ENCODE measurements at places on chromosomes 2 and 18.
A peak's percentile ranks its signal among the peaks of the same experiment; 100 is the strongest.

DNA sequence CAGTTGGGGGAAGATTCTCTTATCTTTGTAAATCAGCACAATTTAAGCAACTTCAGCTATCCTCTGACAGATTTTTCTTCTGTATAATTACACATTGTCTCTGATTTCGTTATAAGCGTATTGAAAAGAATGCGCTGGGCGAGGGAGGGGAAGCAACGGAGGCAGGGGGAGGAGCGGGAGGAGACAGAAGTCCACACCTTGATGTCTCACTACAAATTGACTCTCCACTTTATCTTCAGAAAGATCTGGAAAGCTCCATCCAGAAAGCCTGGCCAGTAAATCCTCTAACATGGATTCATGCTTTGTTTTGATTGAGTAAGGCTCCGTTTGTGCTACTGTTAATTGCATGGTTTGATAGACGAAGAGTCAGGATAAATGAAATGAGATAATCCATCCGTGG lies 76.6 kb downstream of the SMIM21 start:
- no peak for DNase-seq

GRCh38 chr2:99689145-99689742 lies 199.4 kb upstream of the REV1 start:
- no peak for DNase-seq

- DNase-seq = no peak
Measured at GRCh38 chr2:100677611-100678185, 114.9 kb downstream of the PDCL3 start.

DNA sequence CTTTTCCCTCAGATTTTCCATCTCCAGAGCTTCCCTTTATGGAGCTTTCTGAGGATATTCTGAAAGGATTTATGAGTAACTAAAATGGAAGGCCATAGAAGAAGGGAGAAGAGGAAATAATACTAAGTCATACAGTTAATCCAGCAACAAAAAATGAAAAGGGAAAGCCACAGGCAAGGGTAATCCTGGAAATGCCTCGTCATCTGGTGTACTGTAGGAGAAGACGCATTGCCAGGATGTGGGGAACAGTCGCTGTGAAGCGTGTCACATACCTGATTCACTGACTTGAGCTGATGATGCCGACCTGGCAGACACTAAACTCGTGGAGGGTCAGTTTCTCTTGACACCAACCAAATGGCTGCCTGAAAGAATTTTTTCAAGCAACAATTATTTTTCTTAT lies 34.7 kb upstream of the ALPP start:
- DNase-seq = no peak

- peak; percentile 89 for DNase-seq
Measured at GRCh38 chr2:230472621-230473018, 56.6 kb downstream of the SP100 start.

GRCh38 chr2:75606761-75607399 lies 39.7 kb upstream of the MRPL19 start:
- no peak for DNase-seq

- no peak for DNase-seq
Measured at GRCh38 chr2:156935616-156936015, 321.9 kb upstream of the GALNT5 start.

DNA sequence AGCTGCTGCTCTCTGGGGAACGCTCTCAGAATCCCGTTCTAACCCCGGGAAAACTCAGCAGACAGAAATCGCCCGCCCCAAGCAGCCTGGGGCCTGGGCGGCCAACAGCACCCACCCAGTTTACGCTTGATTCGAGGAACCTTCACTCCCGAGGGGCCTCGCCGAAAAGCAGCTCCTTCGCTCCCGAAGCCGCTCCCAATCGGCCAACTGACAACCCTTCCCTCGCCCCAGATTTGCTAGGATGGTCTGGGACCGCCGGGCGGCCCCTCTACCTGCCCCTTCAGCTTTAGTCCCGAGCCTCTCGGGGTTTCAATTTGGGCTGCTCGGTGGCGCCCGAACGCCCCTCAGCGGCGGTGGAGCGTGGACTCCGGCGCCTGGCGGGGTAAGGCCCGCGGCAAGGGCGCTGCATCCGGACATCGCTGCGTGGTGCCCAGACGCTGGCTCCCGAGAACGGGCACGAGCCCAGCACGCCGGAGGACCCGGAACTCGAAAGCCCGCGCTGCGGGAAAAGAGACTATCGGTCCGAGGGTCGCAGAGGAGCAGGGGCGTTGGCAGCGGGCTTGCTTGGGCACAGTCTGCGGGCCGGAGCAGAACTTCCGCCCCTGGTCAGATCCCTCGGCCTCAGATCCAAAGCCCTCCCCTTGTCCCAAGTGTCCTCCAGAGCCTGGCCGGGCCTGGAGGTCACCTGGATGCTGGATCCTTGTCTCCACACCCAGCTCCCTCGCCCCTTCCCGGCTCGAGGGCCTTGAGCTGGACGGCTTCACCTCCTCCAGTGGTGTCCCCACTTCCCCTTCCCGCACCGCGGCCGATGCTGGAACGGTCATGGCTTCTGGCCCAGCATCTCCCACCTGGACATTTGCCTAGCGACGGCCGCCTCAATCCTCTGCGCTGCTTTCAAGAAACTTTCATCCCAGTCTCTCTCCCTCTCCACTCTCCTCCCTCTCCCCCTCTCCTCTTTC lies 3.0 kb upstream of the OTX1 start:
- DNase-seq = no peak

GRCh38 chr2:71901466-71901865 lies 246.2 kb downstream of the CYP26B1 start:
- no peak for DNase-seq

- no peak for DNase-seq
Measured at GRCh38 chr2:43321446-43321845, 95.0 kb upstream of the ZFP36L2 start.

- no peak for DNase-seq
Measured at GRCh38 chr2:214543386-214543955, 132.6 kb downstream of the VWC2L start.

- no peak for DNase-seq
Measured at GRCh38 chr18:68937029-68937599, 139.2 kb downstream of the CCDC102B start.

DNA sequence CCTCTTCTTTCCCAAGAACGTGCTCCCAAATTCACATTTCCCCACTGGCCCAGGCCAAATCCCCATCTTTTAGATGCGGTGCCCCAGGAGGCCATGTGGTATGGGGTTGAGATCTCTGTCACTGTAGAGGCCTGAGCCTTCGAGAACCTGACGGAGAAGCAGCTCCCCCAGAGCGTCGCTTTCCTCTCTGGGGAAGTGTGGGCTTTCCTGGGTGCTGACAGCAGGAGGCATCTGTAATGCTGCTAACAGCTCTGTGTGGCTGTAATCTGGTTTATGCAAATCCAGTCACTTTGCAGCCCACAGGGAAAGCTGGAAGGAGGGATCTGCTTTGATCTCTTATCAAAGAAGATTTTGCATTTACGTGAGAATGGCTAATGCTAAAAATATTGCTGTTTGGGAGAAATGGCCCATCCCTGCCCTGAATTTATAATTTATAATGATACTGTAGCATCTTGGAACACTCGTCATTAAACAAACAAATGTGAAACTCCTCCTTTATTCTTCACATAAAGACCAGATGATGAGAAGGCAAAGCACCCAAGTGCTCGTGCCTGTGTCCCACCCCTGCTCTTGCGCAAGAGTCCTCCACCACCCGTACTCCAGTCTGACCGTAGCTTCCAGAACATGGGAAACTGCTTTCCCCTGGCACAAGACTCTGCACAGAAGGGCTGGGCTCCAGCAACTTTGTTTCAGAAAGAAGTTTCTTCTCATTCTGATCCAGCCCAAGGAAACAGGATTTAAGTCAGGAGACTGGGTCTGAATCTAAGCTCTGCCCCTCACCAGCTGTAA lies 109.9 kb upstream of the EPC2 start:
- DNase-seq = peak; percentile 49

GRCh38 chr2:24461685-24462084 lies 29.4 kb upstream of the NCOA1 start:
- no peak for DNase-seq

- no peak for DNase-seq
Measured at GRCh38 chr2:174574657-174575056, 22.9 kb downstream of the WIPF1 start.

DNA sequence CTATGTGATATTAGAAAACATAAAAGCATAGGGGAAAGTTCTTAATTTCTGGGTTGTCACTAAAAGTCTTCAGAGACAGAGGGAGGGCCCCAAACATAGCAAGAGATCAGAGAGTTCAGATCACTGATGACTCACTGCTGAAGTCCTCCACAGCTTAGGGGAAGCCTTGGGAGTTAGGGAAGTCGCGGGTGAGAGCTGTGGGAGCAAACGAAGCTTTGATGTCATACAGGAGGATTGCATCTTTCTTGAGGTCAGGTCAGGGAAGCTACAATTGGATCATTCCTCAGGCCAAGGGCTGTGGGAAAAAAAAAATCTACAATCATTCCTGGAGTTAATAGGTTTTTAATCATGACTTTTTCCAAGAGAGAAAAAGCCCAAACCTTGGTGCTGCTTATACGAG lies 96.2 kb downstream of the COPS8 start:
- DNase-seq = peak; percentile 81

GRCh38 chr2:38296197-38296780 lies 80.8 kb downstream of the ATL2 start:
- DNase-seq = no peak

DNA sequence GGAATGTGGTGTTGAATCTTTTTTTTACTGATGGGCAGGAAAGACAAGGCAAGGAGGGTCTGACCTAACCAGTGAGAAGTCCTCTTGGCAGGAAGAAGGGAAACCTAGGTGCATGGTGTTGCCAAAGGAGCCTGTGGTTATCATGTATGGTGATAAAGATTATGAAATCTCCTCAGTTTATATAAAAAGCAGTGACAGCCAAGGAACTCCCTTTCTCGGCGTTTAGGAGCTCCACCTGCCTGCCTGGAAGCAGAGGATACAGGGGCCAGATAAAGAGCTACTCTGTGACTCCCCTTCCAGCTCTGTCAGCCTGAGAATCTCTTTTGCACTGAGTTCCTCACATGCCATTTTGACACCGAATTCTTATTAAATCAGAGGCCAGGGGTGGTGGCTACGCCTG lies 26.1 kb downstream of the COLEC12 start:
- DNase-seq = no peak

DNA sequence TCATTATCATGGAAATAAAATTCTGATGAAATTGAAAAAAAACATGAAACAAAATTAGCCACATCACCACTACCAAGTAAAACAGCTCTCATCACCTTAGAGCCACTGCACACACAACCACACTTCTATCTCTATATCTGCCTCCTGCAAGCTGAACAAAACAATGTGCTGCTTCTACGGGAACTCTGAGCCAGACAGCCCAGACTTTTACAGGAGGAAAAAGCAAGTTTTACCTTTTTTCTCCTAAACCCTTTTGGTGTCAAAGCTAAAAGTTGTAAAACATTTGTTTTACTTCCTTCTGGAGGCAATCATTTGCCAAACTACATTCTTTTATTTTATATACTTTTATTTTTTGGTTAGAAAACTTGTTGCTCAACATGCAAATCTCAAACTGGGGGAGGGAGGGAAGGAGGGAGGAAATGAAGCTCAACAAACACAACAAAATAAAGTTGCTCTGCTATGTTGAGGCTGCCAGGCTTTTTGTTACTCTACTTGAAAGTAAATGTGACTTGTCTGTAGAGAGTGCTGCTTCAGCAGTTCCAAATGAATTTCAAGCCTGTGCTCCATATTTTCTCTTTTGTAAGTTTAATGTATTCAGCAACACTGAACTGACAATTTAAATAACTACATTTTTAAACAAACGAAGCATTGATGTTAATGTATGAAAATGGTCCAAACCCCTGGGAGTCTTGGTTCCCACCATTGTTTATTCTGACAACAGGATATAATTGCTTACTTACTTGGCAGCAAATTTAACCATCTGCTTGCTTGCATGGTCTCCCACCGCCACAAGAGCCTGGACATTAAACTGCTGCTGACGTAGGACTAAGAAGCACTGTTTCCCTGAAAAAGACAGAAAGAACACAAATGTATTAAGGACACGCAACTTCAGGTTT lies 24.5 kb downstream of the DARS1 start:
- no peak for DNase-seq

GRCh38 chr18:37853706-37854105 lies 288.1 kb upstream of the CELF4 start:
- DNase-seq = peak; percentile 71

DNA sequence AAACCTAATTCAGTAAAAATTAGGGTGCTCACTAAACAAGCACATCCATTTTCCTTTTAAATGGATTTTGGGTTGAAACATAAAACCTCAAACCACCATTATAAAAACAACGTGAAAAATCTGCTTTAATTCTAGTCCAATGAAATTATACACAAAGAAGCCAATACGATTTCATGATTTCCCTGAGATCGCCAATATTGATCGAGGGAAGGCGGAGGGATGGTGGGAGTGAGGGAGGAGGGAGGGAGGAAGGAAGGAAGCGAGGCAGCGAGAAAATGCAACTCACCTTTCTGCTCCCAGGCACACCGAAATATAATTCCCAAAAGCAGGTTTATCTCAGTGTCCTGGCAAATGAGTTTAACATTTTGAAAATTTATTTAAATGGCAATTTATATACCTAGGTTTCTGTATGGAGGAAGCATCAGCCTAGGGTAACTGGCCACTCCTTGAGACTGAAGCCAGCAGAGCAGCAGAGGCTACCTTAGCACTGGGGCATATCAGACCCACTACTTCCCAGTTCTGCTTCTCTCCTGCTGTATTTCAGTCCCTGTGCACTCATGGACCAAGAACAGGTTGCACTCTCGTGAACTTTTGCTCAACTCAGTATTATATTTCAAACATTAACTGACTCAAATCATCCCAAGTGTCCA lies 2.3 kb upstream of the ONECUT2 start:
- no peak for DNase-seq

All from inflammatory macrophage treated with lipopolysaccharide for 4 hours (primary cell).